Caco-2 (cell line): ENCODE measurements at places on chromosomes 11 and 22. TPM values are rescaled to one million over a fixed set of nuclear protein-coding genes. Genes with fewer than 3 reads are reported as not detected.

GRCh38 chr22:26648528-26649388 lies 8.6 kb upstream of the MIAT start:
- DNase-seq: no peak

DNA sequence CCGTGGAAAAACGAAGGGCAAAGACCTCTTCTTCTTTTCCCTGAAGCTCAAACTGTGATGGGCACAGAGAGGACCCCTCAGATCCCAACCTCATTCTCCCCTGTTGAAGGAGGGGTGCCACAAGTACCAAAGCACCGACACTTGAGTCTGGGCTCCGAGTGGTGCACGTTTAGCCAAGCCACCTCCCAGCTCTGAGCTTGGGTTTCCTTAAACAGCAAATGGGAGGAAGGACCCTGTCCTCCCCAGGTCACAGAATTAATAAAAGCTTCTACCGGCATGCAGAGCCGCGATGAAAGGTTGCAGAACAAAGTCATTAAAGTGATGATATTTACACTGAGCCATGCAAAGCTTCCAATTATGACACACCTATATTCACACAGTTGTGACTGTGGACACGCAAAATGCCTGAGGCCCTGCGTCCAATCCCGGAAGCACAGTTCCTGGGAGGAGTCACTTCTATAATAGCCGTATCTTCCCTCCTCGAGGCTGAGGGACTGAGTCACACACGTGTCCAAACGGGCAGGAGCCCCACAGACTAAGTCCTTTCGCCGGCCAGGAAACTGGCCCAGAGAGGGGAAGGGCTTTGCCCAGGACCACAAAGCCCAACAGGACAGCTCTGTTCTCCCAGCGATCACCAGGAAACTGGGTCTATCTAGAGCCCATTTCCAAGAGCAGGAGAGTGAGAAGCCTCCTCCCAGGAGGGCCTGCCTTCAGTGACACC lies 922 bp upstream of the CSNK1E start:
- DNase-seq: peak; percentile 88

DNA sequence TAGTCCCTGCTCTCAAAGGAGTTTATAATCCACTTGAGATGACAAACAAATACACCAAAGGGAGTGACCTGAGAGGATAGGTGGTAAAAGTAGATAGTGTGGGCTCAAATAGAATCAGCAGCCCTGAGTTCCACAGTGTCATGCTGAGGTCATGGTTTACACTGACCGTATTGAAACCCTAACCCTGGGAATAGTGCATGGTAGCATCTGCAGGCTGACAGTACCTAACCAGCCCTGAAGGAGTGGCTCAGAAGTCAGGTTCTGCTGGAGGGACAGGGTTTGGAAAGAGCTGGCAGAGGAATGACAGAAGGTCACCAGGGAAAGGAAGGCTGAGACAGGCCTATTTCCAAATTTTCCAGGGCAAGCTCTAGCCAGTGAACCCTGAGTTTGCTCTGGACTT lies 9.2 kb upstream of the TMPRSS5 start:
- no peak for DNase-seq

- DNase-seq: no peak
Observed at GRCh38 chr11:57353852-57354251, 15.7 kb downstream of the P2RX3 start.

DNA sequence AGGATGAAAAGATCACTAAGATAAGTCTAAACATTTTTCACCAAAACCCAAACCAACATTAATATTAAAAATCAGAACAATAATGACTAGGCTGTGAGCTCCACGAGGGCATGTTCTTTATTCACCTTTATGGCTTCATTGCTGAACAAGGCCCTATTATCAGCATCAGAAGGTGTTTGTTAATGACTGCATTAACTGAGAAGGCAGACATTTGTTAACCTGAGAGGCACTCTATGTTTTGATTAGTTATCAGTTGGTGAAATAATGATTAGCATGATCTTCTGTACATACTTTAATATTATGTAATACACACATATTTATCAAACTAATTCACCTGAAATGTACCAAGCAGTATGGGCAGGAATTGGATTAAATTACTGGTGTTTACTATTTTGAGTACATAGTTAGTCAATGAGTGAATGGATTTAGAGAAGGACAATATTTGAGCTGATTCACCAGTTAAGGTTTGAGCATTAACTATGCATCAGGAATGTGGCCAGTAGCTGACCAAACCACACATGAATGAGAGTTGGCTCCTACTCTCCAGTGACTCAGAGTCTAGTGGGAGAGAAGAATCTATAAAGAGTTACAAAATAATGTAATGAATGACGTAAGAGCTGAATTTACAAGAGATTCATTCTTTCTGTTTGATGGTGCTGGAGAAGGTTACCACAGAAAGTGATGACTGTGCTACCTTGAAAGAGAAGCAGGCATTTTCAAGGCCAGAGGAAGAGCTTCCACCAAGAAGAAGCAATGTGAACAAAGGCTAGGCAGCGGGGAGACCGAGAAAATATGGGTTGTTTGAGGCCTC lies 6.7 kb downstream of the IL18 start:
- peak; percentile 62 for DNase-seq

GRCh38 chr11:126963603-126964363 lies 36.8 kb downstream of the KIRREL3 start:
- DNase-seq: no peak

- no peak for DNase-seq
Observed at GRCh38 chr11:7454854-7455253, 30.5 kb upstream of the OLFML1 start.

- no peak for DNase-seq
Observed at GRCh38 chr11:15123849-15124248, 9.1 kb downstream of the INSC start.

GRCh38 chr11:32436751-32437494 lies 1.6 kb upstream of the WT1 start:
- no peak for DNase-seq

DNA sequence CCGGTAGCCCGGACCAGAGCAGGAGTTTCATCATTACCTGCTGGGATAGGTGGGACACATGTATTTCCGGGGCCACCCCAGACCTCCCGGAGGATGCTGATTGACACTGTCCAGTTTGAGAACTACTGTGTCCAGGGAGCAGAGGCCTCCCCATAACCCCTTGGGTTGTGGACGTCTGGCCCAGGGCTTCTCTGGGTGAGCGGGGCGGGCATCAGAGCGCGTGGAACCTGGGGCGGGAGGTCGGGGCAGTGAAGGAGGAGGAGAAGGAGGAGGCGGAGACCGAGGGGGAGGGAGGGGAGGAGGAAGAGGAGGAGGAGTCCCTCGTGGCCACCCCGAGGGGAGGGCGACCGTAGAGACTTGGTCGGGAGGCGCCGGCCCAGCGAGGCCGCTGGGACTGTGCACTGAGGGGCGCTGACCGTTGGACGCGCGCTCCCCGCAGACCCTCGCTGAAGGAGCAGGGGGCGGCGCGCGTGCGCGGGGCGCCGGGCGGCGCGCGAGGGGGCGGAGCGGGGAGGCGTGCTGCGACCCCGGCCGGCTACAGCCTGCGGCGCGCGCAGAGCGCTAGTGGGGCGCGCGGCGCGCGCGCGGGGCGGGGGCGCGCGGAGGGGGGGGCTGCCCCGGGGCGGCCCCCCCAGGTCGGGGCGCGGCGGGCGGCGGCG lies at the start of gene GRK3:
Gene GRK3, plus strand, starts transcription at position 356 of the 659 bp plus-strand sequence. CDS start 366 bp downstream, outside the sequence.
- peak; percentile 76 for DNase-seq

GRCh38 chr22:20654343-20655208 lies 119.3 kb upstream of the SERPIND1 start:
- DNase-seq: no peak

DNA sequence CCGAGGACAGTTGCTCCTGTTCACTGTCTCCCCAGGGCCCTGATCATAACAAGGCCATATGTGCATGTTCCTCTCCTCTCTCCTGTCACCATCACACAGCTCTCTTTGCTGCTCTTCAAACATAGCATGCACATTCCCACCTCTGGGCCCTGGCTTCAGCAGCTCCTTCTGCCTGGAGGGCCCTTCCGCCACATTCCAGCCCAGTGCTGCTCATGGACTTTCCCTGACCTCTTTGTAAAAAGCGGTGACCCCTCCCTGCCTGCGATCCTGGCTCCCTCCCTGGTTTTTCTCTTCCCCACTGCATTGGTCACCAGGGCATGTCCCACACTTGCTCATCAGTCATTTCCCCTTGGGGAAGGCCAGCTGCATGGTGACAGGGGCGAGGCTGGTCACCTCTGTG lies 98.2 kb downstream of the MYO18B start:
- DNase-seq: no peak

The ABTB2 gene
- total RNA-seq: 2.9 and 3.6 TPM in 2 replicates
